Stomach (tissue), 19 donors: ENCODE measurements at places on chromosomes 13 and 19.

- DNase-seq: no peak
- H3K27ac ChIP-seq: no peak overlapping the region
- no peaks in the 10 kb centered on the region for H3K4me1 ChIP-seq
Observed at GRCh38 chr19:5189318-5189607, 151.3 kb downstream of the PTPRS start.

DNA sequence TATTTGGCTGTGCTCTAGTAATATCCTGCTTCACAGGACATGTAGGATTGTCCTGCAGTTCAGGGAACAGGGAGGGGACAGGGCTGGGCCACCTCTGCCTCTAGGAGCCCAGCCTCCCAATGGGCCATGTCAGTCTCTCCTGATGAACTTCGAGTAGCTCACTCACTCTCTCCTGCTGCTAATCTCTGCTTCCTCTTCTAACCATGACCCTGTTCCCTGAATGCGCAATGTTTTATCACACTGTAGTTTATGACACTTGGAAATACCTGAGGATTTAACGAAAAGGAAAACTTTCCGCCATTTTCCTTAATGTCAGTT is 9.2 kb downstream of the PARP4 start:
- DNase-seq: no peak
- H3K27ac ChIP-seq: peak overlapping the region; percentile 47
- no peaks in the 10 kb centered on the region for H3K27me3 ChIP-seq
- peaks cover 6% of the 10 kb centered on the region for H3K4me1 ChIP-seq
- H3K36me3 ChIP-seq: peaks cover 65% of the 10 kb centered on the region

DNA sequence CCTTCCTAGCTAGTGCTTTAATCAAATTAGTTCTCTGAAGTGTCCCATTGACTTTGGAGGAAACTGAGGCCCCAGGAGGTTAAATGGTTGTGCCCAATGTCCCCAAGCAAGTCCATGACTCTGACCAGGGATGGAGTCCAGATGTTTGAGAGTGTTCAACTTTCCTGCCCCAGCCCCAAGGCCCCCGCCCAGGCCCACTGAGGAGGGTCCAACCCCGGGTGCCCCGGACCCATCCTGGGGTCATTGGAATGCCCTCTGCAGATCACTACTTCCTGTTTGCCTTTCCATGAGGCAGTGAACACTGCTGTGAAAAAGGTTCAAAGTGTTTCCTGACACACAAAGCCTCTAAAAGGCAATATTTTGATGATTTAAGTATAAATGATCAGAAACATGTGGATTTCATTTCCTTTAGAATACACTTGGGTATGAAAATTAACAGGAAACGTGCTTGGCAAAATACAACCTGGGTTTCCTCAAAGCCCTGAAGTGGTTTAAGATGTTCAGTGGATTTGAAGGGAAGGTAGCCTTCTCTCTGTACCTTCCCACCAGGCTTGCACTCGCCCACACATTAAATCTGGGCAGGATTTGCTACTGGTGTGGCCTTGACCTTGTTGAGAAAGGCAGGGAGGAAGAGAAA is 335.7 kb downstream of the TSHZ3 start:
- H3K36me3 ChIP-seq: no peaks in the 10 kb centered on the region
- no peaks in the 10 kb centered on the region for H3K27me3 ChIP-seq
- no peak overlapping the region for H3K4me3 ChIP-seq
- DNase-seq: no peak

DNA sequence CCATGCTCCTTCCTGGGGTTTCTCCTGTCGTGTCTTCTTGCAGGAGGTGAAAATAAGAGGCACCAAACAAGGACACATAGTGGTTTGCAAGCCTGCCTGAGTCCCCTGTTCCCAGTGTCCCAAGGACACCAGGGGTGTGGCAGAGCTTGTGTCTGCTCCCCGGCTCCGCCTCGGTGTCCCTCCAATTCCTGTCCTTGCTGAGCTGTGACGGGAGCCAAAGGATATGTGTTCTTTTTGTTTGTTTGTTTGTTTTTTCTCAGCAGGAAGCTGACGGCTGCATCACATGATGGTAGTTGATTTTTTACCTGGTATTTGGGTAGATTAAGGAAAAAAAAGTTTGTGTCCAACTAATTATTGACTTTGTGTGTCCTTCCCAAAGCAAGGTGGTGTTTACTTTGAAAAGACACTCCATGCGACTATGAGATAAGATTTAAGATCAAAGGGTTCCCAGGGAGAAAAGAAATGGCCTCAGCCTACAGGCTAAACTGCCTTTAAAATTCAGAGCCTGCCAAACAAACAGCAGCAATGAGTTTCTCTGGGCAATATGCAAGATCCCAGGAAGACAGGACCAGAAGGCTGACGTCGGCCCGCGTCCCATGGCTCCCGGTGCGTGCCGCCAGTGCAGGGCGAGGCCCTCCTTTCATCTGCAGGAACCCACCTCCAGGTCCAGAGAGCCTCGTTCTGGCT is 50.8 kb upstream of the XPO4 start:
- DNase-seq: no peak
- no peaks in the 10 kb centered on the region for H3K36me3 ChIP-seq
- H3K27ac ChIP-seq: no peak overlapping the region
- H3K4me3 ChIP-seq: no peak overlapping the region
- H3K27me3 ChIP-seq: no peaks in the 10 kb centered on the region
- no peaks in the 10 kb centered on the region for H3K4me1 ChIP-seq

- H3K36me3 ChIP-seq: no peaks in the 10 kb centered on the region
- peaks cover 18% of the 10 kb centered on the region for H3K27me3 ChIP-seq
- DNase-seq: no peak
Observed at GRCh38 chr19:41917676-41918075, 10.6 kb downstream of the ERFL start.

DNA sequence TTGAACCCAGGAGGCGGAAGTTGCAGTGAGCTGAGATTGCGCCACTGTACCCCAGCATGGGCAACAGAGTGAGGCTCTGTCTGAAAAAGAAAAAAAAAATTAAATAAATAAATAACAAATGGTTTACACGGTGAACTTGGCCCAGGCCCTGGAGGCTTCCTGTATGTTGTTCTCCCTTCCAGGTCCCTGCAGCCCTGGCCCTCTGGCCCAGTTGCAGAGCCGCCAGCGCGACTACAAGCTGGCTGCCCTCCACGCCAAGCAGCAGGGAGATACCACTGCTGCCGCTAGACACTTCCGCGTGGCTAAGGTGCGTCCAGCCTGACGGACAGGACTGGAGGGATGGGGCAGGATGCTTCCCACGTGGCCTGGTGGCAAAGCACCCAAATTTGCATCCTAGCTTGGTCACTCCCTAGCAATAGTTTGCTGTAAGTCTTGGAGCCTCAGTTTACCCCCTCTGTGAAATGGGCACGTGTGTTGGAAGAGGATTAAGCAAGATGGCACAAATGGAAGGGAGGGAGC is 11.9 kb downstream of the CC2D1A start:
- peaks cover 100% of the 10 kb centered on the region for H3K36me3 ChIP-seq
- H3K27me3 ChIP-seq: no peaks in the 10 kb centered on the region
- no peaks in the 10 kb centered on the region for H3K4me1 ChIP-seq
- peak; percentile 66 for DNase-seq
- no peak overlapping the region for H3K4me3 ChIP-seq

GRCh38 chr19:43610493-43610892 is 1.4 kb upstream of the SRRM5 start:
- H3K27me3 ChIP-seq: no peaks in the 10 kb centered on the region
- H3K4me1 ChIP-seq: peaks cover 6% of the 10 kb centered on the region

DNA sequence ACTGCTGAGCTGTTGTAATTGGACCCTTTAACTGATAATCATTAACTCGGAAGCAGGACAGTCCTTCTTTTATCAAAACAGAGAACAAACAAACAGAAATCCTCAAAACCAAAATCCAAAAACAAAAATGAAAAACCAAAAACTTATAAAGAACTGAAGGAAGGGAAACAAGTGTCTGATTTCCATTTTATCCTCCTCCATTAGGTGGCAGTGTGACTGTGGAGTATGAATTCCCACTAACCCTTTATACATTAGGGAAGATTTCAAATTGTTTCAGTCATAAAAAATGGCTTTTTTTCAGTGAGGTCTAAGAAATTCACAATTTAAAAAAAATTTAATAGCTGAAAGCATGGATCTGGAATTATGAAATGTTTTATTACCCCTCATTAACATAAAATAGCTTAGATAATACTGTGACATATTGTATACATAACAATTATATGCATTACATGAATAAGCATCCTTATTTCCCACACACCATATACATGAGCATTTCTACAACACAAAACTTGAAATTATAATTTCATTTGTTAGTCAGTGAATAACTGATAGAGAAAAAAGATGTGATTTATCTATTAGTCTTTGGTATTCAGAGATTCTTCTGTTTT is 1074.3 kb upstream of the PCDH9 start:
- H3K27me3 ChIP-seq: no peaks in the 10 kb centered on the region
- no peak for DNase-seq
- H3K4me3 ChIP-seq: no peak overlapping the region
- no peaks in the 10 kb centered on the region for H3K4me1 ChIP-seq
- no peaks in the 10 kb centered on the region for H3K36me3 ChIP-seq

DNA sequence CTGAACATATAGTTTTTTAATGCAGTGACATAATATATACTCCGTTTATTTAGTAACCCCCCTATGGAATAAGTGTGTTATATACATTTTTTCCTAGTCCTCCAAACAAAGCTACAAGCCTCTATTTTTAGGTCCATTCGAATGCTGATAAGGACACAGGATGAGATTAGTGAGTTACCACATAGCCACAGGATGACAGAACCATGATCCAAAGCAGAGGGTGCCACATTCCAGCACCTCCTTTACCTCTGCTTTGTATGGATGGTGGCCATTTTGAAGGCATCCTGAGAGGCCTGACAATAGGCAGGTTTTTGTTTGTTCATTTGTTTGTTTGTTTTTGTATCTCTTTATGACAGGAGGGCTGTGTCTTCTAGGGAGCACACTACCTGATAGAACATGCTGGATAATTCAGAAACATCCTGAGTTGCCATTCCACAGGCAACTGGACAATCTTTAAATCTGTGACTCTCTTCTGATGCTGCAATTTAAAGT is 186.3 kb downstream of the MTUS2 start:
- H3K4me3 ChIP-seq: no peak overlapping the region
- no peaks in the 10 kb centered on the region for H3K36me3 ChIP-seq
- H3K4me1 ChIP-seq: no peaks in the 10 kb centered on the region
- H3K27me3 ChIP-seq: no peaks in the 10 kb centered on the region
- no peak overlapping the region for H3K27ac ChIP-seq

DNA sequence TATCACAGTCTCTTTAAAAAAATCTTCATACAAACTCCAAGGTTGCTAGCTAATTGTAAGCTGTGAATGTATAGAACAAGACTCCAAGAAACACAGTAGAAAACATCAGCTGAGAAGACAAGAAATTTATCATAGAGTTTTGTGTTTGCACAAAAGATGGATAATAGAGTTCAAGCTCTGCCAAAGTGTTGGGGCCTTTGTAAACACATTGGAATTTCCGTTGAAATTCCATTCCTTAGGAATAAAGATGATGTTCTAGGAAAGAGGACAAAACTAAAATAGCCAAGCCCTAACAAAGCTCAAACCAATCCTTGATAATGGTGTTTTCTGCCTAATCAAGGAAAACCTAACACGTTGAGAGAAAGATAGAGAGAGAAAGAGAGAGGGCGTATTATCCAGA is 20.6 kb downstream of the LRRC63 start:
- no peaks in the 10 kb centered on the region for H3K27me3 ChIP-seq
- H3K4me3 ChIP-seq: no peak overlapping the region
- H3K27ac ChIP-seq: no peak overlapping the region
- H3K36me3 ChIP-seq: no peaks in the 10 kb centered on the region
- no peak for DNase-seq

GRCh38 chr13:70960841-70961443 is 852.7 kb upstream of the KLHL1 start:
- H3K4me1 ChIP-seq: no peaks in the 10 kb centered on the region
- no peak overlapping the region for H3K4me3 ChIP-seq
- no peaks in the 10 kb centered on the region for H3K36me3 ChIP-seq
- DNase-seq: no peak
- H3K27me3 ChIP-seq: no peaks in the 10 kb centered on the region
- no peak overlapping the region for H3K27ac ChIP-seq

- no peak for DNase-seq
- no peaks in the 10 kb centered on the region for H3K27me3 ChIP-seq
- no peak overlapping the region for H3K27ac ChIP-seq
- peaks cover 20% of the 10 kb centered on the region for H3K36me3 ChIP-seq
Observed at GRCh38 chr19:17409990-17410389, 4.6 kb upstream of the BST2 start.

GRCh38 chr19:47726467-47726866 is 13.2 kb downstream of the EHD2 start:
- no peak for DNase-seq
- H3K4me1 ChIP-seq: peaks cover 70% of the 10 kb centered on the region
- no peak overlapping the region for H3K4me3 ChIP-seq
- peaks cover 26% of the 10 kb centered on the region for H3K36me3 ChIP-seq
- peak overlapping the region; percentile 46 for H3K27ac ChIP-seq

GRCh38 chr13:107969546-107969945 is 245.8 kb downstream of the LIG4 start:
- H3K27me3 ChIP-seq: no peaks in the 10 kb centered on the region
- no peaks in the 10 kb centered on the region for H3K36me3 ChIP-seq
- no peak overlapping the region for H3K4me3 ChIP-seq
- no peak for DNase-seq
